Amniotic stem cell (primary cell): ENCODE measurements at places on chromosomes 4 and X.

DNA sequence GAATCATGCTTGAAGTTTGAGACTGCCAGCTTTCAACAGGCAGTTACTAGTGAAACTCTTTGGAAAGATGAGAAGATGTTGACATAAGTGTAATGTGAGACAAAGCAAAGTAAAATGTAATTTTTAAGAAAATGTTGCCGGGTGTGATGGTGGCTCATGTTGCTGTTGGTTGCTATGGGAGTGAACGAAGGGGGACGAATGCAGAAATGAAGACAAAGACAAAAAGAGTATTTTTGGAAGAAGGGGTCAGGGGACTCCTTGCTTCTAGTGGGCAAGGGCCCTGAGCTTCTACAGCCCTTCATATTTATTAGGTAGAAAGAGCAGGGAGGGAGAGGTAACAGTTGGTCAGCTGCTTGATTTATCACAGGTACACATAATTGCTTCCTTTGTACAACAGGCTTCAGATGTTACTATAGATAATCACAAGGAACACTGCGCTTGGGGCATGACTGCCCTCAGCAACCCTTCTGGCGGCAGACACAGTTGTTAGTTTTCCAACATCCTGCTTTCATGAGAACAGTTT, 11.9 kb upstream of the UGDH start:
- DNase-seq, result peak; percentile 18

DNA sequence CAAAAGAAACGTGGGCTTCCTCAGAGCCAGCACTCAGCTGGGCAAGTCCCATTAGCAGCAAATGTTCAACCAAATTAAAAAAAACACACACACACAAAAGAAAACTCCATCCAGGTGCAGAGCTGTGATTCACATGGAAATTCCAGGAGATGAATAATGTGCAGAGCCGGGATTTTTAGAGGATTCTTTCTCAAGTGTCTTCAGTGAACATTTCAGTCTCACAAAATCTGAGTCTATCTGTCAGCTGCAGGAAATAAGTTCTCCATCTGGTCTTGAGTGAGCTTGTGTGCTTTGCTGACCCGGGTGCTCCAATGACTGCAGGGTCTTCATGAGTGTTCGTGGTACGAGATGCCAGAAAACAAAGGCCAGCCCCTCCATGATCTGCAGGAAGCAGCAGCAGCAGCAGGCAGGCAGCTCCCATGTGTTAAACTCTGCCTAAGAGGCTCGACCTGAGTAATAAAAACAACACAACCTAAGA, 44.3 kb downstream of the RASGEF1B start:
- no peak for DNase-seq

DNA sequence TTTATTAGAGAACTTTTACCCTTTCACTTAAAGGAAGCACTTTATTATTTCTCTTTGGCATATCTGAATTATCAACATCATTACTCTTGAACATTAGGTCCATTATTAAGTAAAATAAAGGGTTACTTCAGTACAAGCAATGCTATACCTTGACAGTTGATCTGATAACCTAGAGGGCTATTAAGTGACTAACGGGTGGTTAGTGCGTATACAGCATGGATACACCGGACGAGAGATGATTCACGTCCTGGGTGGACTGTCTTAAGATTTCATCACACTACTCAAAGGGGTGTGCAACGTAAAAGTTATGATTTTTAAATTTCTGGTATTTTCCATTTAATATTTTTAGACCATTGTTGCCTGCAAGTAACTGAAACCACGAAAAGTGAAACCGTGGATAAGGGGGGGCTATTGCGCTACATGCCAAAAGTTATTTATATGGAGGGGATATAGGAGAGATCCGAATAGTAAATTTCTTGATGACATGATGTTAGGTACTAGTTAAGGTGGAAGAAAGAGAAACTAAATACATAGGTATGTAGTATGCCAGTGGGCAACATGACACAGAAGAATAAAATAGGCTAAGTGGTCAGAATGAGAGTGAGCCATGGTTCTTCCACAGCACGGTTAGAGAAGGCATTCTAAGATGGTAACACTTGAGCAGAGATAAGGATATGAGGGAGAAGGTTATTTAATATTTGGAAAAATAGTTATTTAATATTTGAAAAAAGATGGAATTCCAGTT, 230.8 kb upstream of the ANKRD50 start:
- DNase-seq, result no peak

DNA sequence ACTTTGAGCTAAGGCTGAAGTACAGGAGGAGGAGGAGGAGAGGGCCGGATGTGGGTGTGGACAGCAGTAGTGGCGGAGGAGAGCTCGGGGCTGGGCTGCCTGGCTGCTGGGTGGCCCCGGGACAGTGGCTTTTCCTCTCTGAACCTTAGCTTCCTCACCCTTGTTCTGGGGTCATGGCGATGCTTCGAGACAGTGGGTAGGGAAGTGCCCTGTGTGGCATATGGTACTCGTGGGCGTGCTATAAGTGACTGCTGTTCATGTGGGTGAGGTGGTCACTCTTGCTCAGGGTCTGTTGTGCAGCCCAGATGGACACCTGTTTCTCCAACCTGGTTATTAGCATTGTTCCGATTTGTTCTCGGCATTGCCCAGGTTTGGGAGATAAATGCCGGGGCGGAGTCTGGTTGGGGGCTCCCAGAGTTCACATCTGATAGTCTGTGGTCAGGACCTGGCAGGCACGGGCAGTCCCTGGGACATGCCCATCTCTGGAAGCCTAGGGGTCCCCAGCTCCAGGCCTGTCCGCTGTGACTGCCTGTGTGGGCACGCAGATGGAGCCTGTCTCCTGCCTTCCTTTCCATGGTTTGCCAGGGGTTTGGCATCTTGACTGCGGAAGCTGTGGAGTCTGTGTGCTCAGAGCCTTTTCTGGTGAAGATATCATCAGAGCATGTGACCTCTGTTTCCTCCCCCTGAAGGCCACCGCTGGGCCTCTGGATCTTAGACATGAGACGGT, 4.9 kb upstream of the CPZ start:
- DNase-seq, result no peak

- no peak for DNase-seq
Observed at GRCh38 chrX:138711399-138712347, at the start of gene FGF13. Gene FGF13 (minus strand): TSS chrX:138711717. CDS start chrX:138711003, 714 bp downstream.

DNA sequence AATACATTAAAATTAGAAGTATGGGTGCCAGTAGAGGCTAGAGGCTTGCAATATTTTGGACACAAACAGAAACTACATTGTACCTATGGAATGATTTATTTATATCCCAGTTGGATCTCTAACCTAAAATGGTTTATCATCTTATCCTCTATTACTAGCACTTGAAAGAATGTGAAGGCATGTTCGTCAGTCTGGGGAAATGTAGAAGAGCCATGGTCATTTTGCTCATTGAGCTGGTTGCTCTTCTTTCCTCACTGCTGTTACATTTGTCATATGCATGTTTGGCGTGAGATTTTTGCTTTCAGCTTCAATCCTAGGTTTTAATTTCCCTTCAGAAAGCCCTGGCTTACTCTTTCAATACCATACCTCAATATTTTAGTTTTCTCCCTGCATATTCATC, 82.4 kb upstream of the MYOZ2 start:
- DNase-seq, result no peak

- DNase-seq, result no peak
Observed at GRCh38 chrX:35919536-35920309, at the start of gene CFAP47. Gene CFAP47 (plus strand): TSS chrX:35919734. CDS start chrX:35919800, 66 bp downstream.

DNA sequence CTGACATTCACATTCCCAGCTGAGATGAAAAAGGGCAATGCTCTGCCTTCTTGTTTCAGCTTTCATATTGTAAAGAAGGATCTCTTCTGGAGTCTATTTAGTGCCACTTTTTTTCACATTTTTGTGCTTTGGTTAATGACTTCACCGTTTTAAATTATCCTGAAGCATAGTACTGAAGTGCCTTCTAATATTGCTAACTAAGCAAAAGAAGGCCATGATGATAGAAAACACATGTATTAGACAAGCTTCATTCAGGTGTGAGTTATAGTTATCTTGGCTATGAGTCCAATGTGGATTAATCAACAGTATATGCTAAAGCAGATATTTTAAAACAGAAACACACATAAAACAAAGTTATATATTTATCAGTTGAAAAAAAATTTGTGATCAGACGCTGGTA, 40.4 kb downstream of the NXT2 start:
- no peak for DNase-seq

GRCh38 chrX:47380268-47380667, 9.9 kb downstream of the ZNF157 start:
- DNase-seq, result no peak

DNA sequence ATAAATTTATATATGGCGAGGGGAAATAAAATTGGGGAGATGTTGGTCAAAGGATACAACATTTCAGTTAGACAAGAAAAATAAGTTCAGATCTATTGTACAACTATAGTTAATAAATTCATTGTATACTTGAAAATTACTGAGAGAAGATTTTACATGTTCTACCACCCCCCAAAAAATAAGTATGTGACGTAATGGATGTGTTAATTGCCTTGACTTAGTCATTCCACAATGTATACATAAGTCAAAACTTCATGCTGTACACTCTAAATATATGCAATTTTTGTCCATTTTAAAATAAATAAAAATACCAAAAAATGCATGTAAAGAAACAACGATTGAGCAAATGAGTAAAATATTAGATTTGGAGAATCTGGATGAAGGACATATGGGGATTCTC, 1.8 kb downstream of the USP11 start:
- no peak for DNase-seq

GRCh38 chrX:114635986-114636385, 52.1 kb downstream of the HTR2C start:
- no peak for DNase-seq

DNA sequence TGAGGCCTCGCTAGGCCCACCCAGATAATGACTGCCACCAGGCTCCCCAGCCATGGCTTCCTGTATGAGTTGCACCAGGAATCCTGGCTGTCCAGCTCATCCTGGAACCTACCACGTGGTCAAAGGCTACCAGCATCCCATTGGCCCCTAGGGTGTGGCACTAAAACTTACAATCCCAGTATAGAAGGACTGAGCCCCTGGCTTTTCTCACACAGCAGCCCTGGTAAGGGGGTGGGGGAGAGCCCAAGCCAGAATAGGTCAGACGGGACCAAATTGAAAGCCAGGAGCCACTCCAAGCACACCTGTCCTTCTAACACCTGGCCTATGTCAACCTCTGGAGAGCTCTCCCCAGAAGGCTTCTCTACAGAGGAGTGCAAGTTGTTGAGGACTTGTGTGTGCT, 269.3 kb upstream of the AGTR2 start:
- DNase-seq, result no peak

DNA sequence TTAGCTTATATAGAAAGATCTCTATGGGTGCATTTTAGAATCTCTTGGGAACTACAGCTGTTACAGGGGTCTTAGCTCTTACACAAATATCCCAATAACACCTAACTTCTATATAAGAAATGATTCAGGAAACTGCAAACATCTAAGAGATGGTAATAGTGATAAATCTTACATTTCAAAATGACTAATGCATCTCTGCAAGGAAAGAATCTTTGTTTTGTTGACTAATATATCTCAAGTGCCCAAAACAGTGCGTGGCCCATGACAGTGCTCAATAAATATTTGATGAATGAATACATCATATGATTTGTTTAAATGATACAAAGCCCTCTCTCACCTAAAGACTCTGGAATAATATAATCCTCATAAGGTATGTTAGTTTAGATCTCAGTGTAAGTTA, 47.5 kb downstream of the CENPE start:
- peak; percentile 22 for DNase-seq

DNA sequence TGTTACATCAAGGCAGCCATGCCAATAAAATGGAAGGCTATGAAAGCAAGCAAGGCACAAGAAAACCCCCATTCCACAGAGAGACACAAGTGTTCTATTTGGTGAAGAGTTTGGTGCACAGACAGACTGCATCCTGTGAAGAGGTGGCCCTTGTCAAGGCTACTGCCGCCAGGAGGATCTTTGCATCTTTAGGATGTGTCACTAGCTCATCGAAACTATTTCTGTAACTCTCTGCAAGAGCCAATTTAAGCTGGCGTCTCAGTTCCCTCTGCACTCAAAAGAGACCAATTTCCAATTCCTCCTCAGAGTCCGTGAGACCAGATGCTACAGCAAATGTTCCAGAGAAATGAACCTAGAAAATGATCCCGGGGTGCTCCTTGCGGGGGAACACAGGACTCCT, 91.0 kb downstream of the PHKA2 start:
- DNase-seq, result no peak

GRCh38 chr4:138035781-138036258, 206.3 kb downstream of the SLC7A11 start:
- peak; percentile 44 for DNase-seq

DNA sequence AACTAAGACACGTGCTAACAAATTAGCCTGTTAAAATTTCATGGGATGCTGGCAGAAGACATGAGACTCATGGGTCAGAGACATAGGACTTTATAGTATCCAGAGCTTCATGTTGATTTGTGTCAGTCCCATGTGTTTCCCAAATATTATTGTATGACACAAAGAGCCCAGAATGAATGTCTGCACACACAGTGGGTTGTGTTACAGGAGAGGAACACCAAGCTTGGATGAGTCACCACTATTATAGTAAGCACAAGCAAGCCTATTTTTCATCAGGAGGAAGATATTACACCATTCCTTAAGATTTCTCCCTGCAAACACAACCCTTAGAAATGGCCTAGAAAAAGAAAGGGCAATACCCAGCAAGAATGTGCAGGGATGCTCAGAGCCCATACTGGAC, 15.4 kb downstream of the BBS12 start:
- DNase-seq, result peak; percentile 26

DNA sequence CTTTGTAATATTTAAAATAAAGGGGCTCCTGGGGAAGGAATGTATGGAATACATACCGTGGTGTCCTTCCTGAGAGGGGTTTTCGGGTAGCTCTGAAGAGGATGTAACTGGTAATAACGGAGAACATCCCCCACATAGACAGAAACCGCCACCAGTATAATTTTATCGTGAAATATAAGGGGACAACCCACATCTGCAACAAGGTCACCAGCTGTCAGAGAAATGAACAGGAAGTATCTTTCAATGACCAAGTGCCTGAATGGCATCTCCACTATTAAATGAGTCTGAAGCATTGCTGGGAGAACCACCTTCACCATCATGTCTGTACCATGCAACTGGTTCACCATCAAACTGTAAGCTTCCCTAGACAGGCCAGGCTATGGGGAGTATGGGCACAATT, 31.7 kb downstream of the RNF175 start:
- DNase-seq, result no peak

DNA sequence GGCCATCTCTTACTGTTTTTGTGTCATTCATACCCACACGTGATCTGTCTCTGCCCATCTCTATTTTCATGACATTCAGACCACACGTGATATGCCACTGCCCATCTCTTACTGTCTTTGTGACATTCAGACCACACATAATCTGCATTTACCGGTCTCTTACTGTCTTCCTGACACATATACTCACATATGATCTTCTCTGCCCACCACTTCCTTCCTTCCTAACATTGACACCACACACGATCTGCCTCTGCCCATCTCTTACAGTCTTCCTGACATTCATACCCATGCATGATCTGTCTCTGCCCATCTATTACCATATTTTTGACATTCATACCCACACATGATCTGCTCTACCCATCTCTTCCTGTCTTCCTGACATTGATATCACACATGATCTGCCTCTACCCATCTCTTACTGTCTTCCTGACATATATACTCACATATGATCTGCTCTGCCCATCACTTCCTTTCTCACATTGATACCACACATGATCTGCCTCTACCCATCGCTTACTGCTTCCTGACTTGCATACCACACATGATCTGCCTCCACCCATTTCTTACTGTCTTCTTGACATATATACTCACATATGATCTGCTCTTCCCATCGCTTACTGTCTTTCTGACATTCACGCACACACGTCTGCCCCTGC, 36.1 kb downstream of the SCML1 start:
- no peak for DNase-seq

GRCh38 chrX:46715530-46715929, 43.4 kb downstream of the SLC9A7 start:
- DNase-seq, result no peak

GRCh38 chrX:55796496-55796895, 78.9 kb downstream of the RRAGB start:
- DNase-seq, result no peak
